ENCODE measurements at places on chromosomes 3 and 15.

DNA sequence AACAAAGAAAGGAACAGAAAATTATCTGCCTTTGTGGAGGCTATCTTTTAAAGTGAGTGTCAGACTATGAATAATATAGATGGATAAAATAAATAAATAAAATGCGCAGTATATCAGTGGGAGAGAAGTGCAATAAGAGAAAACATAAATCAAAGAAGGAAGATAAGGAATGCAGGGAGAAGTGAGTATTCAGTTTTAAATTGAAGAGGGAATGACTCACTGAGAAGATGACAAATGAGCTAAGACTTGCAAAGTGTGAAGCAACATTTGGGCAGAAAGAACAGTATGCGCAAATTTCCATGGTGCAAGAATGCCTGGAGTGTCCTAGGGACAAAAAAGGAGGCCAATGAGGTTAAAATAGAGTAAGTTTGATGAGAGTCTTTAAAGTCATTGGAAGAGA is 1300.1 kb upstream of the ALCAM start:
- DNase-seq = no peak

GRCh38 chr15:89136818-89137772 is 48.8 kb downstream of the ABHD2 start:
- DNase-seq = no peak

DNA sequence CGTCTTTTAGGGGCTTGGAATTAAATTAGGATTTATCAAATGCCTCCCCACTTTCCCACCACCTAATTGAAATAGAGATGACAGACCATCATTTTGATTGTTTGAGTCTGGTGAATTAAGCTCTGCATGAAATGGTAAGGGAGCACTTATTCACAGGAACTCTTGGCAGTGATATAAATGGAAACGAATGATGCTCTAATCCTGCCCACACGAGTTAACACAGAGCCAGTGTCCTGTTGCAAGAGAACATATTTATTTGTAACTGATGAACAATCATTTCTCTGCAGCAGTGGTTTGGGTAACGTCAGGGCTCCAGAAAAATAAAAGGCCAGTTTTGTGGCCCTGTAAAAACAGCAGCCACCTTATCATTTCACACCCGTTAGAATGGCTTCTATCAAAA is 163.3 kb downstream of the FEZF2 start:
- DNase-seq = no peak

DNA sequence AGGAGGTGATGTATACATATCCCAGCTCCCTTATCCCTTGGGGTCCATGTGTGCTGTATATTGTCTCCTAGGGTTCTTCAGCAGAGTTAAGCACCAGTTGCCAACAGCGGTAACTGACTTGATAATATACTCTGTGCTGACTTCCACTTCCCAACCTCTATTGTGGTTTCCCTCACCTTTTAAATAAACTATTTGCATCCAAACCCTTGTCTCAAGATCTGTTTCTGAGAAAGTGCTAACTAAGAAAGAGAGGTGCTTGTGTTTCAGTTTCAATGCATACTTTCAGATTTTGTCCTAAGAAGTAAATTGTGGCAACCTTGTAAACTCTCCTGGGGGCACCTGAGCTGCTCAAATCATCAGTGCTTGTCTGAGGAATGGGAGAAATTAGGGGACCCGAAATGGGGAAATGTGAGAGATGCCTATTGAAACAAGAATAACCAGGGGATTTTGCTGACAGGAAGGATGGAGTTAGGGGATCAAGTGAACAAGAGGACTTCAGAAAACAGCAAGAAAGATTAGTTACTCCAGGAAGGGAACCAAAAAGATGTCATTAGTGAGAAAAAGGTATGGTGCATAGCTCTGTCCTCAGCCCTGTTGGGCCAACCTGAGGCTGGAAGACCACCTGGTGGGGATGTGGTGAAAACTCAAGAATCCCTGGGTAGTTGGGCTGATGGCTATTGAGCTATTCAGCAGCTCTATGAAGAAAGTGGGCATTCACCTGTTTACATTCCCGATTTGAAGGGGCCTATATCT is 50.9 kb upstream of the MRPL3 start:
- peak; percentile 29 for DNase-seq

DNA sequence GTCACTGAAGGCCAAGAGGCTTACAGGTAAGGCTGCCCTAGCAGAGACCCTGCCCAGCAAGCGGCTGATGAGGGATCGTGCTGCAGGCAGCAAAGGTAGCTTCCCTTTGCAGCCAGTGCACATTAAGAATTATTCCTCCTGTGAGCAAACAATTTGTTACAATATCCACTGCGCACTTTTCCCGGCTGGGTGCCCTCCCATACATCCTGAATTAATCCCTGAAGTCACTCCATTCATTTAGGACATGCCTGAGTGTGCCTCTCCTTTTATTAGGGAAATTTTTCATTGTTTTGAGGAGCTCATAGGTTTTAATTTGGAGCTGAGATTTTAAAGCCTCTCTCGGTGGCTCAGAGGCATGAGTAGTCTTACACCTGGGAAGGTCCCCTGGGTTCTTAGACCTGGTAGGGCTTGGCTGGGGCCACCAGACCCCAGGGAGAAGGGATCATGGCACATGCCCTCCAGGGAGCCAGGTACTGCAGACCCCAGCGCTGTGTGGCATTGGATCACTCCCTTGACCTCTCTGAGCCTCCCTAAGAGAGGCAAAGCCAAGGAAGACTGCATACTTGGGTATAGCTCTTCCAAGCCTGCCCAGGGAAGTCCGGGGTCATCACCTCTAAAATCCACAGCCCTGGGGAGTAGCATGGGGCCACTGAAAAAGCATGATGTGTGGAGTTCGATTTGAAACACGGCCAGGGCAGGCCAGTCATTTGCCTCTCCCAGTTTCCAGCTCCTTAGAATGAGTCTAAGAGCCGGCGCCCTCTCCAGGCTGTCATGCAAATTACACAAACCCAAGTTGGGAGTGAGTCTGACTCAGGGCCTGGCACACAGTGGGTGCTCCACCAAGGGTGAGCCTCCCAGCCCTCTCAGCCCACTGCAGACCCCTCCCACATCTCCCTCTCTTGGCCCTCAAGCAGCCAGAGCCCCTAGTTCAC is 151.9 kb upstream of the LINGO1 start:
- DNase-seq = peak; percentile 65

- no peak for DNase-seq
Measured at GRCh38 chr15:25801586-25802284, 61.4 kb downstream of the ATP10A start.

GRCh38 chr3:182782149-182782548 is 11.2 kb upstream of the ATP11B start:
- DNase-seq = no peak

- no peak for DNase-seq
Measured at GRCh38 chr3:162743091-162743490, 1246.5 kb downstream of the OTOL1 start.

DNA sequence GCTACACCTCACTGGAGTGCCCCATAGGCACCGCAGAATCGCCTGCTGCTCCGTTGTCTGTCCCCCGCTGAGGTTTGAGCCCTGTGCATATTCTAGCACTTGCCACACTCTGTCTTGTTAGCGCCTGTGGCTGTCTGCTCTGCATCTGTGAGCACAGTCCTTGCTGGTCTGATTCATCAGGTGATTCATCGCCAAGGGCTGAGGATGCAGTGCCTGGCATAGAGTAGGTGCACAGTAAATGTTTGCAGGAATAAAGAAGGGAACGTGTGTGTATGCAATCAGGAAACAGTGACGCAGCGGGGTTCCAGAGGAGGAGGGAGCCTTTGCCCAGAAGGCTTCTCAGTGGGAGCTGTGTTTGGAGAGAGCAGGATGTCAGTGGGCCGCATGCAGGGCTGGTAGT is 124.0 kb upstream of the PLXNA1 start:
- no peak for DNase-seq

- DNase-seq = no peak
Measured at GRCh38 chr15:59347915-59348314, 24.8 kb downstream of the MYO1E start.

GRCh38 chr15:100336061-100336460 is 5.7 kb downstream of the ADAMTS17 start:
- no peak for DNase-seq

DNA sequence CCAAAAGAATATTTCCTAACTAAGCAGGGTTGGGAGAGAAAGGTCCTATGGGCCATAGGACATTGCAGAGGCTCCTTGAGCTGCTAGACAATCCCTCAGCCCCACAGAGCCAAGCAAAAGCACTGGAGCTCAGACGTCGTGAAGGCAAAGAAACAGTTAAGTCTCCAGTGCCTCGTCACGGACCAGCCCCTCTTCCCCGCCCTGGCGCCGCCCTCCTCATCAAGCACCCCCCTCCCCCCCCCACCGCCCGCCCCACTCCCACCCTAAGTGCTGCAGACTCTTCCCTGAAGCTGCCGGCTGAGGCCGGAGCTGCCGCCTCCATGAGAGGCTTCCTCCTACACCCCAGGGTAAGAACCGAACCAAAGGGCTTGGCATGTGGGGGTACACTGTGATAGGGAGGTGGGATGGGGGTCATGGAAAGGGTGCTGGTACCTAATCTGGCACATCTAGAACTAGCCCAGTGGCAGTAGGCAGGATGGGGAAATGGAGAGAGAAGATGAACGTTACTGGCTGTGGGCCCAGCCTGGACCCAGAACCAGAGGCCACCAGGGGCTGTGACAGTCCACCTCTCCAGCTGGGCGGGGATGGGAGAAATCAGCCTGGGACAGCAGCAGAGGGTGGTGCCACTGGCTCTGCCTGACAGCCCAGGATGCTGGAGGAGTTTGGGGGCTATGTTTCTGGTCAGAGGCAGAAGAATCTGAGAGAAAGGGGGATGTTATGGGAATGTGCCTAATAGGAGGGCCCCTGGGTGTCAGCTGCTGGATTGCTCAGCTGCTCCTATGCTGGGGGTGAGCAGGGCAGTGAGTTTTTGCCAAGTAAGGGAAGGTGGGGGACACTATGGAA is at the start of gene MAP1A:
Gene MAP1A (plus strand): TSS at position 255 of the 843 bp plus-strand sequence. CDS start 3,866 bp downstream, outside the sequence.
- no peak for DNase-seq

GRCh38 chr15:78024883-78025282 is 52.6 kb downstream of the TBC1D2B start:
- DNase-seq = no peak

GRCh38 chr3:151918253-151919029 is 45.0 kb downstream of the SUCNR1 start:
- DNase-seq = peak; percentile 55

DNA sequence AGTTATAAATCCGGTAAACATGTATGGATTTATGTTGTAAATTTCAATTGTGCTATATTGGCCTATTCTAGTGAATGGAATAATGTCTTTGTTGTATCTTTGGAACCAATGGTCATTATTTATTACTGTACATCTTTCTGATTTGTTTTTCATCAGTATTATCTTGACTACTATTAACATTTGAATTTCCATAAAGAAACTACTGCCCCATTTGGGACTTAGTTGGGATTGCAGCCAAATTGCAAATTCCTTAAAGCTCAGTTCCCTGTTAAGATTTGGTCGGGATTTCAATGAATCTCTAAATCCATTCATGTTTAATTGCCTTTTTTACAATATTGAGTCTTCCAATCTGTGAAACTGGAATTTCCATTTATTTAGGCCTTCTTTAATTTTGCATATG is 822.4 kb upstream of the CADM2 start:
- DNase-seq = no peak

DNA sequence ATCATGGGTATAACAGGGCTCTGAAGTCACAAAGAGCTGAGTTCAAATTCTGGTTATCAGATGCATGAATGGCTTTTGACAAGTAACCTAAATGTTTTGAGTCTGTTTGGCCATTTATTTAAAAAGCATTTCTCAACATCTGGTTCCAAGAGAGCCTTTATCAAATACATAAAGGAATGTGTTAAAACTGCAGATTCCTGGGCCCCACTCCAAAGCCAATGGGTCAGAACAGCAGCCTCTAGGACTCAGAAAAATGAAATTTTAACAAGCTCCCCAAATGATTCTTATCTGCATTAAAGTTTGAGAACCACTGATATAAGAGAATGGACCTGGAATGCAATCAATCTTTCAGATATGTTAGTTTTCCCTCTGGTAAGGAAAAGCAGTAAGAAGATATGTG is 3.4 kb downstream of the B4GALT4 start:
- no peak for DNase-seq

- DNase-seq = no peak
Measured at GRCh38 chr3:27719314-27720003, 2.7 kb downstream of the EOMES start.

DNA sequence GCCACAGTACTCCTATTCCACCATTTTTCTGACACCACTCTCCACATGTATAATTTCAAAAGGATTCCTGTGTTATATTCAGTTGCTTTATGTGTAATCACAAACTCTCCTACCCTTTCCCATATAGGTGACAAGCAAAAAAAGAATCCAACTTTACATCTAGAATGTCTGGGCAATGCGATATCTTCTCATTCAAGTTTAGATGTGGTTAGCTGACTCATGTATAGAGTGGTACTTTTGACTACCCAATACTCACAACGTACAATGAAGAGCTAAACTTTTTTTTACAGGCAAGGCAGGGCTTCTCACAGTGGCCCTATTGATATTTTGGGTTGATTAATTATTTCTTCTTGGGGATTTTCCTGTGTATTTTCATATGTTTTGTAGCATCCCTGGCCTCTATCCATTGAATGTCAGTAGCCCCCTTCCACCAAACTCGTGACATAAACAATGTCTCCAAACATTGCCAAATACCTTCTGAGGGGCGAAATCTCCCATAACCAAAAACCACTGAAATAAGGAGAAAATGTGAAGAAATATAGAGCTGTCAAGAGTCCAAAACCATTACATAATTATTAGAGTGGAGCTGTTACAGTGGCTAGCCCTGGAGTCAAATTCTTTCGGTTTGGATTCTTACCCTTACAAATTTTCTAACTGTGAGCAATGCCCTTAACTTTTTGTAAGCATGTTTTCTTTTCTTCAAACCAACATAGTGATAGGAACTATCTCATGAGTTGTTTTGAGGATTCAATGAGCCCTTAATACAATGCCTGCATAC is 342.6 kb downstream of the NSUN3 start:
- no peak for DNase-seq

- no peak for DNase-seq
Measured at GRCh38 chr3:152155246-152156020, 113.3 kb upstream of the MBNL1 start.

- peak; percentile 5 for DNase-seq
Measured at GRCh38 chr3:126057501-126057819, 26.5 kb downstream of the SLC41A3 start.

GRCh38 chr15:84982301-84982920 is 755 bp downstream of the PDE8A start:
- no peak for DNase-seq

DNA sequence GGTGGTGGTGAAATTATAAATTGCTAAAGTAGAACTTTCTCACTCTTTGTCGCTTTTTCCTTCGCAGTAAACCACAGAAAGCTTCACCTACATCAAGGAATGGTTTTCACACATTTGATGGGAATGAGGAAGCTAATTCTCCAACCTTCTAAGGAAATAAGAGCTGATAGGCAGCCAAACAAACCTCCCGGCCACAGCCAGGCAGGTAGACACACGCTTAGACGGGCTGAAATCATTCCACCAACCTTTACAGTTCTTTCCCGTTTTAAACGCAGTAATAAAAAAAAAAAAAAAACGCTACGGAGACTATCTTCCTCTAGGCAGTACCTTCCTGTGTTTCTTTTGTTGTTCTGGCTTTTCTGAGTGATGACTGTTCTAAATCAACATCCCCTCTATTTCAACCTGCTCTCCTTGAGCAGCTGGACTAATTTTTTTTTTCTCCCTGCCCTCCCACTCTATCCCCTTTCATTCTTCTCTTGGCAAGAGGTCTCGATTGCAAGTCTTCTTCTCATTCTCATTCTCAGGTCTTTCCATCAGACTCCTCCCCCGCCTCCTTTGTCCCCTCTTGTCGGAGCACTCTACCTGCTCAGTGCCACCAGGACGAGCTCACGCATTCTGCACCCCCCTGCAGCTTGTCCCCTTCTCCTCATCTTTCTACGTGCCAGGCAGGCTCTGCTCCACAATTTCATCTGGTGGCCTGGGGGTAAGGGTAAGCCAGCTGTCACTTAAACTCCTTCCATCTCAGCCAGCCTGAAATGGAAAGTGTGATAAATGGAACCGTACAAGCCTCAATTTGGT is 391.1 kb upstream of the MDFIC2 start:
- DNase-seq = no peak

All from GM10248 (cell line).